ENCODE measurements at places on chromosomes 5 and 9. TPM values are rescaled to one million over a fixed set of nuclear protein-coding genes. Genes with fewer than 3 reads are reported as not detected.

GRCh38 chr9:108768744-108769143, 87.0 kb downstream of the ACTL7B start:
- no peak overlapping the region for H3K4me3 ChIP-seq
- H3K36me3 ChIP-seq = no peaks in the 10 kb centered on the region
- H3K27ac ChIP-seq = no peak overlapping the region
- no peaks in the 10 kb centered on the region for H3K4me1 ChIP-seq
- H3K27me3 ChIP-seq = no peaks in the 10 kb centered on the region

- H3K27ac ChIP-seq = no peak overlapping the region
- H3K36me3 ChIP-seq = no peaks in the 10 kb centered on the region
- peaks cover 3% of the 10 kb centered on the region for H3K4me1 ChIP-seq
- peaks cover 13% of the 10 kb centered on the region for H3K27me3 ChIP-seq
- DNase-seq = no peak
Measured at GRCh38 chr9:132991351-132992300, 13.1 kb downstream of the GFI1B start.

DNA sequence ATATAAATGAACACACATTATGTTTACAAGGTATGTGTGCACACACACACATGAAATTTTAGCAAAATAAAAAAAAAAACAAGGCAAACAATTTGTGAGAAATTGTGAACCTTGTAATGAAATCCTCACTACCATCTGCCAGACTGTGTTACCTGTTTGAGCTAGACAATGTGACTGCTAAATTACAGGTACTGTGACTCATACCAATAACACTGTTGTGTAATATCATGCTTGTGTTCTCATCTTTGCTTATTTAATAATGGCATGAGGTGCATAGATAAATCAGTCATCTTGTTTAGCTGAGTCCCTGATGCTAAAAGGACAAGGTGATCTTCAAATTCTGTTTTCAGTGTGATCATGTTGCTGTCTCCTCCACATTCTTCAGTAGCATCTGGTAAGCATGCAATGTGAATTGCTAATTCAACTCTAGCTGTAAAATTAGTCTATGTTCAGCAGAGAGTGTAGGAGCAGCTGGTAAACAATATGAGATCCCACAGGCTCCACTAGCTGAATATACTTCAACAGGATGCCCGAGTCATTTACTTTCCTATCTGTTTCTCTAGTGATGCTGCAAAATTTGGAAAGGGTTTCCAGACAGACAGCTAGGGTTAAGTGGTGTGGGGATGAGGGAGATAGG, 966.3 kb upstream of the C9orf72 start:
- H3K4me3 ChIP-seq = no peak overlapping the region
- H3K27ac ChIP-seq = no peak overlapping the region
- no peaks in the 10 kb centered on the region for H3K4me1 ChIP-seq

The SLC25A2 gene
- 0.16 TPM for total RNA-seq

DNA sequence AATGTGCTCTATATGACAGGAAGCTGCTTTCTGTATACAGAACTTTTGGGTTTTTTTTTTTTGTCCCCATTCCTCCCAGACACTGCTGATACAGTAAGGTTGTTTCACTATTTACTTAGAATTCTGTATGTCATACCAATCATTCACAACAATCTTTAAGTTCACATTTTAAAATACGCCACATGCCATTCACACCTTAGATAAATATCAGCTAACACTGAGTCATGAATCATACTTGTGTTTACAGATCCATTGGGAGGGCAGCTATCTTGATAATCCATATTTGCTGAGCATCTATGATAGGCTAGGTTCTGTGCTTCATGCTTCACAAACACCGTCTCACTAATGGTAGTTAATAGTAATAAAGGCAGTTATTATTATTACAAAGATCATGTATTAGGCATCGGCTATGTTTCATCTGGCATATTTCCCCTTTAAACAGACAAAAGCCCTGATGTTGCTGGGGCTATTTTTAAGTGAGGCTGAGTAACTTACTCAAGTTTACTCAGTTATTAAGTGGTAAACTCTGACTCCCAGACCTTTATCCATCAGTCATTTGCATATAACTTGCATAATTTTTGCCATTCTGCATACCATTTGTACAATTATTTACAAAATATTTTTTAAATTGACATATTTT, 152.2 kb upstream of the HMHB1 start:
- no peaks in the 10 kb centered on the region for H3K36me3 ChIP-seq
- no peak for DNase-seq
- peaks cover 4% of the 10 kb centered on the region for H3K27me3 ChIP-seq
- H3K27ac ChIP-seq = no peak overlapping the region
- H3K4me1 ChIP-seq = peaks cover 7% of the 10 kb centered on the region

DNA sequence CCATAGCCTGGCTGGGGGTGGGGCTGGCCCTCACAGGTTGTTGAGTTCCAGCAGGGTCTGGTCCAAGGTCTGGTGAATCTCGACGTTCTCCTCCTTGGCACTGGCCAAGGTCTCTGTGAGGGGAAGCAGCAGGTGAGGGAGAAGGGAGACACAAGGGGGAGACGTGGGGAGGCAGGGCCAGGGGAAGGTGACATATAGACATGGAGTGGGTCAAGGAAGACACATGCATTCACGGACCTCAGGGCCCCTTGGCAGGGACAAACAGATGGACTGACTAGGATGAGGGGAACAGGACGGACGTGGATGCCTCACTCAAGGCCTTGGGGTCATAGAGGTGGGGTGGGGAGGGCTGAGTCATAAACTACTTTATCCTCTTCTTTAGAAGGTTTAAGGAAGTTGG, 7.7 kb downstream of the TPM2 start:
- DNase-seq = no peak
- no peaks in the 10 kb centered on the region for H3K4me1 ChIP-seq
- no peaks in the 10 kb centered on the region for H3K36me3 ChIP-seq
- no peak overlapping the region for H3K4me3 ChIP-seq
- no peak overlapping the region for H3K27ac ChIP-seq
- H3K27me3 ChIP-seq = peaks cover 7% of the 10 kb centered on the region

GRCh38 chr5:84378961-84379360, 5.7 kb downstream of the EDIL3 start:
- no peaks in the 10 kb centered on the region for H3K36me3 ChIP-seq
- no peak overlapping the region for H3K4me3 ChIP-seq
- peaks cover 6% of the 10 kb centered on the region for H3K4me1 ChIP-seq
- DNase-seq = no peak

GRCh38 chr5:168972731-168973130, 328.2 kb downstream of the SLIT3 start:
- H3K36me3 ChIP-seq = no peaks in the 10 kb centered on the region
- no peaks in the 10 kb centered on the region for H3K4me1 ChIP-seq
- H3K27ac ChIP-seq = no peak overlapping the region
- H3K27me3 ChIP-seq = peaks cover 17% of the 10 kb centered on the region
- DNase-seq = no peak
- H3K4me3 ChIP-seq = no peak overlapping the region

DNA sequence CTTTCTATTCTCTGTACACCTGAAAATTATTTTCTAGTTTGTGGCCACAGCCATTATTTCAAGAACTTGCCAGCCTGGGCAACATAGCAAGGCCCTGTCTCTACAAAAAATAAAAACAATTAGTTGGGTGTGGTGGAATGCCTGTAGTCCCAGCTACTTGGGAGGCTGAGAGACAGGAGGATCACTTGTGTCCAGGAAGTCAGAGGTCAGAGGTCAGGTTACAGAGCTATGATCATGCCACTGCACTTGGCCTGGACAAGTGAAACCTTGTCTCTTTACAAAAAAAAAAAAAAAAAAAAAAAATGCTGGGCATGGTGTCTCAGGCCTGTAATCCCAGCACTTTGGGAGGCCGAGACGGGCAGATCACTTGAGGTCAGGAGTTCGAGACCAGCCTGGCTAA, 58.3 kb downstream of the HMGCR start:
- H3K27me3 ChIP-seq = no peaks in the 10 kb centered on the region
- no peak overlapping the region for H3K27ac ChIP-seq
- no peak for DNase-seq
- H3K36me3 ChIP-seq = peaks cover 22% of the 10 kb centered on the region
- no peaks in the 10 kb centered on the region for H3K4me1 ChIP-seq

The SLC6A19 gene
- not detected for total RNA-seq

- H3K36me3 ChIP-seq = peaks cover 98% of the 10 kb centered on the region
- H3K4me3 ChIP-seq = no peak overlapping the region
- peaks cover 25% of the 10 kb centered on the region for H3K4me1 ChIP-seq
- H3K27ac ChIP-seq = peak overlapping the region; percentile 52
Measured at GRCh38 chr9:127444921-127445850, 6.0 kb downstream of the RPL12 start.

DNA sequence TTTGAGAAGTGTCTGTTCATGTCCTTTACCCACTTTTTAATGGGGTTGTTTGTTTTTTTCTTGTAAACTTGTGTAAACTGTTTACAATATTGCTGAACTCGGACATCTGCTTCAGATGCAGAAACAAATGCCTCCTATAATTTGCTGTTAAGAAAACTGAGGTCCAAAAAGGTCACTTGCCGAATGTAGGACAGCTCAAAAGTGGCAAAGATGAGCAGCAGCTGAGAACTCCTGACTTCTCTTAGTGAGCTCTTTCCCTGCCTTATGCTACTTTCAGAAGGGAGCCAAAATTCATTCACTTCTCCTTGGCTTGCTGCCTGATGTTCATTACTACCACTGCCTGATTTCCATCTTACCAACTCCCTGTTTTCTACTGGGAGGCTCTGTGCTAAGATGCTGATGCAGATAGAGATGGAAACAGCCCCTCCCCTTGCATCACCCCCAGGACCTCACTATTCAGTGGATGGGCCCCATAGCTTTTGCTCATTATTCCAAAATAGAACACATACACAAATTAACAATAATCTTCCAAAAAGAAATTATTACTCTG, 60.1 kb downstream of the SEMA6A start:
- no peaks in the 10 kb centered on the region for H3K36me3 ChIP-seq
- H3K4me1 ChIP-seq = no peaks in the 10 kb centered on the region
- DNase-seq = no peak
- no peak overlapping the region for H3K27ac ChIP-seq
- no peaks in the 10 kb centered on the region for H3K27me3 ChIP-seq
- H3K4me3 ChIP-seq = no peak overlapping the region

GRCh38 chr5:55140908-55141665, 18.9 kb upstream of the GPX8 start:
- no peak for DNase-seq
- H3K4me3 ChIP-seq = no peak overlapping the region
- peaks cover 23% of the 10 kb centered on the region for H3K36me3 ChIP-seq

- no peak overlapping the region for H3K27ac ChIP-seq
- peaks cover 22% of the 10 kb centered on the region for H3K4me1 ChIP-seq
- H3K27me3 ChIP-seq = no peaks in the 10 kb centered on the region
- H3K4me3 ChIP-seq = no peak overlapping the region
- DNase-seq = no peak
Measured at GRCh38 chr9:110115341-110115820, 92.6 kb downstream of the C9orf152 start.

DNA sequence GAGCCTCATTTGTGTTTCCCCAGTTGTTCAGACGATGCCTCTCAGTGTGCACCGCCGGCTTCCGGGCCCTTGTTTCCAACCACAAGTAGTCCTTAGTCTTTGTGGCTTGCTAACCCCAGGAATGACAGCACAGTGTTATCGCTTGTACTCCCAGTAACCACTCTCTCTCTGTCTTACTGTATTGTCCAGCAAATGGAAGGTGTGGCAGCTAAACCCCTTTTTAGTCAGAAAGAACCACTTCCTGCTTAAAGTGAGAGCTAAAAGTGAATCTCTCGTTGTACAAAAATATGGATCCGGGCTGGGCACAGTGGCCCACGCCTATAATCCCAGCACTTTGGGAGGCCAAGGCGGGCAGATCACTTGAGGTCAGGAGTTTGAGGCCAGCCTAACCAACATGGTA, 61.3 kb downstream of the ENC1 start:
- peak; percentile 76 for DNase-seq
- peak overlapping the region; percentile 80 for H3K27ac ChIP-seq
- H3K4me1 ChIP-seq = peaks cover 41% of the 10 kb centered on the region
- H3K36me3 ChIP-seq = peaks cover 4% of the 10 kb centered on the region

DNA sequence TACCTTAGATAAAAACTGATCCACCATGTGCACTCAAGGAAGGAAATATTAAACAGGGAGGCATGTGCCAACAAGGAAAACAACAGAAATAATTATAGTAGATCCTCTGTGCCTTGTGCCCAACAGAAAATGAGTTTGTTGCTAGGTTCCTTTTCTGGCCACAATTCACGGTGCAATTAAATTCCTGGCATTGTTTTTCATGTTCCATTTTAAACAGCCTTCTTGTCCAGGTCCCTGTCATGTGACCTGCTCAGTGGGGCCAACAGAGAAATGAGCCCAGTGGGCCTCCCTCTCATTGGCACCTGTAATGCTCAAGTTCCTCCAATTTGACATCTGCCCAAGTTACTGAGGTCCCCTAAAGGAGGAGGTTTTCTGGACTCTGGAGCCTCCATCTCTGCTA, 56.5 kb downstream of the SPOCK1 start:
- no peak overlapping the region for H3K4me3 ChIP-seq
- DNase-seq = no peak
- no peak overlapping the region for H3K27ac ChIP-seq
- H3K36me3 ChIP-seq = no peaks in the 10 kb centered on the region
- peaks cover 4% of the 10 kb centered on the region for H3K4me1 ChIP-seq

DNA sequence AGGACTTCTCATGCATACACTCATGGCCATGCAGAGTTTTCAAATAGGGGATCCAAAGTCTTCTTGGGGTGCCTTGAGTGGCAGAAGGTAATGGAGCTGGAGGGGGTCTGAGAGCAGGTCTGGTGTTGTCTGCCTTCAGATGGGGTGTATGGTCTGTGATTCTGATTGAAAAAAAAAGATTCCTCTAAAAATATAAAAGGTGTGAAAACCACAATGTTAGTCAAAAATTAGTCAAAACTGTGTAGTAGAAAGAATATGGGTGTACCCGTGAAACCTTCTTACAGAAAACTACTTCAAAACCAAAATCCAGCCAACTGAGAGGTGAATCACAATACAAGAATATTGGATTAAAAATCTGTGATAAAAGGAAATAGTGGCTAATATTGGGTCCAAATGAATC, 20.1 kb downstream of the DOCK2 start:
- peaks cover 86% of the 10 kb centered on the region for H3K36me3 ChIP-seq
- H3K27me3 ChIP-seq = no peaks in the 10 kb centered on the region
- H3K4me3 ChIP-seq = peak overlapping the region; percentile 35
- H3K4me1 ChIP-seq = peaks cover 58% of the 10 kb centered on the region

DNA sequence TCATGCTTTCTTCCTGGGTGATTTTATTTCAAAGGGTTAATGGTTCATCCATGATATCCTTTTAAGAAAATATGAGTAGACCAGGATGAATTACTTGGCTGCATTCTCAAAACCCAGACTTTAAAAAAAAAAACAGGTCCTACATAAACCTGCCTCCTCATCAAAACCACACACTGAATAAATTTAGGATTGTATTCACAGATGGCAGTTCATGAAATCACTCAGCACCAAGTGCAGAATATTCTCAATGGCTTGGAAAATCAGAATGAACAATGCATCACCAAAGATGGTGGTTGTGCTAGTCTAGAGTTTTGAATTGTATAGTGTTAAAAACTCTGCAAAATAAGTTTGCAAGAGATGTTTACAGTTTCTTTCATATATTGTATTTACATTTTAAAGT, 145.4 kb upstream of the GRAMD2B start:
- H3K27me3 ChIP-seq = no peaks in the 10 kb centered on the region
- no peaks in the 10 kb centered on the region for H3K4me1 ChIP-seq
- no peak overlapping the region for H3K4me3 ChIP-seq
- no peak for DNase-seq
- H3K36me3 ChIP-seq = no peaks in the 10 kb centered on the region
- no peak overlapping the region for H3K27ac ChIP-seq

- DNase-seq = no peak
- no peak overlapping the region for H3K27ac ChIP-seq
- peaks cover 9% of the 10 kb centered on the region for H3K4me1 ChIP-seq
- peaks cover 67% of the 10 kb centered on the region for H3K36me3 ChIP-seq
- H3K27me3 ChIP-seq = no peaks in the 10 kb centered on the region
Measured at GRCh38 chr5:132886064-132886823, 12.8 kb downstream of the LEAP2 start.

The PLAC8L1 gene
- 0.74 TPM for total RNA-seq

The PRLR gene
- total RNA-seq = not detected

All from activated T-helper 2 cell treated with anti-CD3 and anti-CD28 coated beads, Interferon-gamma antibody, Interleukin-2, Interleukin-4, amounts not matched to agents 10 μg/mL and 5 μg/mL and 100 μg/mL, durations not matched to agents 14 hours and 24 hours and 36 hours (primary cell).